ENCODE measurements at places on chromosomes 11 and 22.

- no peak for DNase-seq
These were observed at the start of gene KCNA4 for GRCh38 chr11:30016588-30017363. Gene KCNA4, minus strand, starts transcription at chr11:30017030. Its CDS starts 4,352 bp downstream, at chr11:30012678.

- DNase-seq = peak; percentile 29
These were observed 2.0 kb downstream of the IFT27 start for GRCh38 chr22:36773935-36774334.

GRCh38 chr11:64245797-64246620 lies 734 bp downstream of the PPP1R14B start:
- no peak for DNase-seq

DNA sequence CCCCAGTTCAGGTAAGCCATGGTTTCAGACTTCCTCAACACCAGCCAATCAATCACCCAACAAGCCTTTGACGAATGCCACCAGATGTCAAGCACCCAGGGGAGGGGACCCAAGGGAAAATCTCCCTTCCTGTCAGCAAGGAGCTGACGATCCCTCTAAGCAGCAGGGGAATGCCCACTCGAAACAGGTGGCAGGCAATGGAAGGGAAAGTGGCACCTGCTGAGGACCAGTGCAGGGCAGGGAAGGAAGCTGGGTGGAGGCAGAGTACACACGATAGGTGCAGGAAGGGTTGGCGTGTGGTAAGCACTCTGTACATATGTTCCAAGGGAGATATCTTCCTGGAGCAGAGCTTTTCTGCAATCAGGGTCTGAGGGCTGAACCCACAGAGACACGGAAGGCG lies 11.7 kb upstream of the CREB3L1 start:
- no peak for DNase-seq

- DNase-seq = no peak
These were observed 8.2 kb downstream of the CFL1 start for GRCh38 chr11:65849771-65850216.

DNA sequence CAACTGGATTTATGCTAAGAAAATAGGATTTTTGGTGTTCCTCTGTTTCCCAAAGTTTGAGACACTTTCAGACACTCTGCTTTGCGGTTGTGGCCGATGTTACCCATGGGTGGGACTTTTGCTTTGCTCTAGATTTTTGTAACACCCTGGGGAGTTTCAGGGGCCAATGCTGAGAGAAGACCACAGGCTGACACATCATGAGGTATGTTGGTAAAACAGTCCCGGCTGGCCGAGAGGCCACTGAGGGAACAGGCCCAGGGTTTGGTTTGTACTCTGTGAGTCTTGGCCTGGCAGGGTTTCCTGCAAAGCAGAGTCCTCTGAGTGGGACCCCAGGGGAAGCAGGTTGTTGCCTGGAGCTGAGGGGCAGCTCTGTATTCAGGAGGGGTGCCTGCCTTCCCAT lies 78.5 kb upstream of the PITPNB start:
- DNase-seq = no peak

GRCh38 chr22:19424186-19424500 lies 7.4 kb downstream of the HIRA start:
- DNase-seq = no peak

DNA sequence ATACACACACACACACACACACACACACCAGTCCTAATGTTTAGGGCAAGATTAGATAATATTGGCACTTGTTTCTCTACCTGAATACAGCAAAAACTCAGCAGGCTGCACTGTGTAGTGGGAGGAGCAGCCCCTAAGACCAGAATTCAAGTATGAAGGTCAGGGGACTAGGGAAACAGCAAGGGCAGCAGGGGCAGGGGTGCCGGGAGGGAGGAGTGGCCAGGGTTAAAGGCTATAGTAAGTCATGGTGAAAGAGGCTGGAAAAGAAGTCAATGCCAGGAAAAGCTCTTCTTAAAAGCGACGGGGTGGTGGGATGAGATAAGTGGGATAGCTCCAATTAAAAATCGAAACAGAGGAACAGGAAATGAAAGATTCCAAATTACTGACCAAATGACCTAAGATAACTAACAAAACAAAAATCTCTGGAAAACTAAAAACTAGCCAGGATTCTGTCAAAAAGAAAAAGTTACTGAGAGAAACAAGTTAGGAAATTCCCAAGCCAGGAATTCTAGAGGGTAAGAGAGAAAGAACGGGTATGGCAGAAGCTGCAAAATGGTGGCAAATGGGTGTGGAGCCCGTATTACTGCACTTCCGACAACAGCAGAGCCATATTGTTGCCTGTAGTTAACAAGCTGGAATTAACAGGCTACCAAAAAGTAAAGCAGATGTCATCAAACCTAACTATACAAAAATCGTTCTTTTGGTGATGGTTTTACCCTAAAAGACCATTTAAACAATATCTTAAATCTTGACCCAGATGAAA lies 1.3 kb downstream of the ASCL3 start:
- DNase-seq = no peak

DNA sequence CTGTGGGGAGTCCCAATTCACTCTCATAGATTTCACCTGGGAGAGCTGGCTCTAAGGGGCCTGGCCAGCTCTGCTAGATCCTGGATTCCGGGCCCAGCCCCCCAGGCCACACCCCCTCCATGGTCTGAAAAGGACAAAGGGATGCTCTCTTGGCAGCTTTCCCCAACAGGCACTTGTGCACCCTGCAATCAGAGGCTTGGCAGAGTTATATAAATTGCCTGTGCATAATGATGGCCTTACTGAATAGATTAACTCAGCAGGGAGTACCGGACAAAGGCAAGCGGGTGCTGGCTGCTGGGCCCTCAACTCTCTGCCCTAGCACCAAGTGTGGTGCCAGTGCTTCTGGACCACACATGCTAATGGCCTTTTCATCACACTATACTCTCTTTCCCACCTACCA lies 461.6 kb downstream of the BUD13 start:
- no peak for DNase-seq

GRCh38 chr11:83480811-83481210 lies 194.6 kb upstream of the CCDC90B start:
- no peak for DNase-seq

DNA sequence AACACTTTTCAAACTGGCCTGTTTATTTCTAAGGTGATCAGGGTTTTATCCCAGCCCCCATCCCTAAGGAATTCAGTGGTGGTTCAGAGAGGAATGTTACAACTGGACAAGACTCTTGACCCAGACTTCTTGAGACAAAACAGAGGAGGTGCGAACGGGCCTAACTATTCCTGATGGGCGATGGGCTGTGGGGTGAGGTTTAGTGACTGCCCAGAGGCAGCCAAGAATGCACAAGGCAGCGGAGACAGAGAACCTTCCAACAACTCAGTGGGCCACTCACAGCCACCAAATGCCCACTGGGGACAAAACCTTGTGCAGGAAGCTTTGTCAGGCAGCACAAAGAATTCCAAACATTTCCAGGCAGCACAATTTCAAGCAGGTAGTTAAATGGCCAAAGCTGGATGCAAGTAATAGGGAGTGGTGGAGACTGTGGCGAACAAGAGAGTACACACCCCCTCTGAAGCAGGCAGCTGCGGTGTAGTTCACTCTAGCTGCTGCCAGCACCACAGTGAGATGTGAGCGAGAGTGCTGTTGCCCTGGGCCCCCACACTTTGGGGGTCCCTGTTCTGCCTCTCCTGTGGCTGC lies 29.2 kb downstream of the SCUBE1 start:
- no peak for DNase-seq

DNA sequence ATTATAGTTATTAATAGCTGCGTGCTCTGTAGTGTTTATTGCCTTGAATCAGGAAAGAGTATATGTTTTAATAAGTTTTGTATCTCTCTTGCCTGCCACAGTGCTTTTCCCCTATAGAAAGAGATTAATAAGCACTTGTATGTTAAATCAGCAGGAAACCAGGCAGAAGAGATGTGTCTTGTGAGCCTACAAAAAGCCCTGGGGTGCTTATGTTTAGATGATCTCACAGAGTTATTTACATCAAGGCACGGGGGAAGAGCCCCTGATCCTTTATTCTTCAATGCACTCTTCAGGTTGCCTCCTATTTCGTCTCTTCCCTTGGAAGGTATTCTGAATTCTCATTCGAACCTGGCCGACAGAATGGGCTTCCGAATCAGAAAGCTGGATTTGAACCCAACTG lies 183.0 kb downstream of the MAML2 start:
- no peak for DNase-seq

DNA sequence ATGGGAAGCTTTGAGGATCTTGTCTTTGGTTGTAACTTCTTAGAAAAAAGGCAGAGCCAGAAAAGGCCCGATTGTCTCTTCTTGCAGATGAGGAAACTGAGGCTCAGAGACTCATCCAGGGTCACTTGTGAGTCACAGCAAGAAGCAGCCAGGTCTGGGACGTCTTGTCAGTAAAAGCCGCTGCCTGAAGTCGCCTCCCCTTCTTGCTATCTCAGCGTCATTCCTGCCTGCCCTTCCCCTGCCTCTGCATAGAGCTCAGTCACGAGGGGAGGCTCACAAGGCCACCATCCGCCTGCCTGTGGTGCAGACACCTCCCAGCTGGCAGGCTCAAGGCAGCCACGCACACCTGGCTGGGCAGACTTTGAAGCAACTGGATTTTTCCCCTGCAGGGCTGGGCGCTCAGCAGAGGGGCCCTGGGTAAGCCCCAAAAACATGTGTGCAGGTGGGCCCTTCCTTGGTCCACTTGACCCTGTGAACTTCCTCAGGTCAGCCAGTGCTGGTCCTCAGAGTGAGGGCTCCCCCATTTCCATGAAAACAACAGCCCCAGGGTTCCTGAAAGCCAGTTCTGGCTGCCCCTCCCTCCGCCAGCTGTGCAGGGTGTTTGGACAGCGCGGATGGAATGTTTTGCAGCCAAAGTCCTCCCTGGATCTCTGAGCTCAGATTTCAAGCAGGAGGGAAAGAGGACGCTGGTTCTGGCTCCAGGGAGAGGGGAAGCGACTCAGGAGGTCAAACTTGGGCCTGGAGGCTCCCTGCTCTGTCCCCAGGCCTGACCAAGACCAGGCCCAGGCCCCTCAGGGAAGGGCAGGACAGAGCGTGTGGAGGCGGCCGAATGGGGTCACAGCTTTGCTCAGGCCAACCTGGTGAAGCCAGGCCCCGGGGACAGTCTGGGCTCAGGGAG lies 6.0 kb upstream of the RAB3IL1 start:
- DNase-seq = peak; percentile 89

DNA sequence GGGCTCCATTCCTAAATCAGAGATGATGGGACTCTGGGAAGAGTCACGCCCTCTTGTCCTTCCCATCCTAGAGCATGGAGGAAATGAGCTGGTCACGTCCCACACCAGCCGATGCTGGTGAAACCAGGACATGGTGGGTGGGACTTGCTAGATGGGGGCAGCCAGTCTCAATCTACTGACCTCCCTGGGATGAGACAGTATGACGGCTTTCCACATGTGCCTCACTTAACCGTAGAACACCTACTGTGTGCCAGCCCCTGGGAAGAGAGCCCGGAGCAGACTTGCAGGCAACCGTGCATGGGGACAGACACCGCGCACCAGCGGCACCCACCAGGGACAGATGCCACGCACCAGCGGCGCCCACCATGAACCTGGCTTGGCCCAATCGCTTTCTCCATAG lies 3.8 kb downstream of the OSBPL5 start:
- DNase-seq = no peak

DNA sequence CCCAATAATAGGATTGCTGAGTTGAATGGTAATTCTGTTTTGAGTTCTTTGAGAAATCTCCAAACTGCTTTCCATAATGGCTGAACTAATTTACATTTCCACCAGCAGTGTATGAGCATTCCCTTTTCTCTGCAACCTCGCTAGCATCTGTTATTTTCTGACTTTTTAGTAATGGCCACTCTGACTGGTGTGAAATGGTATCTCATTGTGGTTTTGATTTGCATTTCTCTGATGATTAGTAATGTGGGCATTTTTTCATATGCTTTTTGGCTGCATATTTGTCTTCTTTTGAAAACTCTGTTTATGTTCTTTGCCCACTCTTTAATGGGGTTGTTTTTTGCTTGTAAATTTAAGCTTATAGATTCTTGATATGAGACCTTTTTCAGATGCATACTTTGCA lies 97.4 kb downstream of the FDX1 start:
- DNase-seq = no peak

DNA sequence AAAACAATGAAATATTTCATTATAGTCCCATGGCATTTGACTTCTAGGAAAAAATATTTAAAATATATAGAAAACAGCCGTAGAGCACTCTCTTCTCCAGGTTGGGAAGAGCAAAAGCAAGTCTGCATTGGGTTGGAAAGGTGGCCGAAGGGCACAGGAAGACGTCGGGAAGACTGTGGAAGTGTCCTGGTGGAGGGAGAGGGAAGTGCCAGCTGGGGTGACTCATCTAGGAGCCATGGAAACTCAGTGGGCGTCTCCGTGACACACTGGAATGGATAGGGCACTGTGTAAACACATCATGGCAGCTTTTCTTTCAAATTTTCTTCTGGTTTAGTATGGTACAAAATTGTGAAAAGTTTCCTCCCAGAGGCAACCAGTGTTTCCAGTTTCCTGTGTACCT lies 12.7 kb downstream of the GTPBP1 start:
- DNase-seq = peak; percentile 52

- DNase-seq = no peak
These were observed 25.5 kb upstream of the CREB3L1 start for GRCh38 chr11:46251954-46252353.

- DNase-seq = peak; percentile 26
These were observed 87.4 kb upstream of the ARHGAP32 start for GRCh38 chr11:129279326-129280026.

DNA sequence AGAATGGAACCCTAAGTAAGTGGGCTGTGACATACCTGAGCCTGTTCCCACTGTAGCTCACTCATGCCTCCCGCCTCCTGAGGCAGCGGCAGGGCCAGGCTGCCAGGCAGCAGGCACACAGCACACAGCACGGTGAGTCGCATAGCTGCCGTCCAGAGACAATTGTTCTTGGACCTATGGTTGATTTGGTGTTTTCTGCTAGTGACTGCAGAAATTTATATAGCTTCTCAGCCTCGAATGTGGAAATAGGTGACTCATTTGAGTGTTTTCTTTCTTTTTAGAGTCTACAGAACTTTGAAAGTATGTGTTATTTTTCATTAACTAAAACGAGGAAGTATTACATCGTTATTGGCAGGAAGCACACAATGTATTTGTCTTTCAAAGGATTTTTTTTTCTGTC lies at the start of gene MMP7:
Gene MMP7 (minus strand): TSS at position 190 of the 400 bp plus-strand sequence. CDS start 47 bp downstream, at position 143.
- DNase-seq = no peak

GRCh38 chr11:130431331-130431773 lies 2.9 kb upstream of the ADAMTS8 start:
- peak; percentile 58 for DNase-seq

GRCh38 chr11:92790366-92790765 lies 179.1 kb upstream of the MTNR1B start:
- no peak for DNase-seq

GRCh38 chr22:25219948-25220442 lies 556 bp downstream of the CRYBB2 start:
- no peak for DNase-seq

DNA sequence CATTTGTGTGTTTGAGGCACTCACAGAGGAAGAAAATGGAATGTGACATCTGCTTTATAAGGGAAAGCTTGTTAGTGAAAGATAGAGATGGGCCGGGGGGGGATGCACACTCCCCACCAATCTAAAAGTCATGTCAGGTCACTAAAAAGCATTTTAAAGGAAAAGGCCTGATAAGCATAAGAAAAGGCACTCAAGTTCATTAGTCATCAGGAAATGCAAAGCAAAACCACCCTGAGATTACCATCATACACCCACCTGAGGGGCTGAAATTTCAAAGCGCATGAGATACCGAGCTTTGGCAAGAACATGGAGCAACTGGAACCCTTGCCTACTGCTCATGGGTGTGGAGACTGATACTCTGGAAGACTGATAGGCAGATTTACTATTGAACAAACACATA lies 77.9 kb upstream of the ANO1 start:
- DNase-seq = no peak

All from hematopoietic multipotent progenitor cell treated with erythropoietin and hydrocortisone succinate and interleukin-3 and kit ligand, for 17 days (in vitro differentiated cells).